Omental fat pad (tissue), 4 donors: ENCODE measurements at places on chromosomes 13 and 19.

- DNase-seq, result no peak
These were observed 45.6 kb downstream of the CEBPG start for GRCh38 chr19:33418871-33419787.

DNA sequence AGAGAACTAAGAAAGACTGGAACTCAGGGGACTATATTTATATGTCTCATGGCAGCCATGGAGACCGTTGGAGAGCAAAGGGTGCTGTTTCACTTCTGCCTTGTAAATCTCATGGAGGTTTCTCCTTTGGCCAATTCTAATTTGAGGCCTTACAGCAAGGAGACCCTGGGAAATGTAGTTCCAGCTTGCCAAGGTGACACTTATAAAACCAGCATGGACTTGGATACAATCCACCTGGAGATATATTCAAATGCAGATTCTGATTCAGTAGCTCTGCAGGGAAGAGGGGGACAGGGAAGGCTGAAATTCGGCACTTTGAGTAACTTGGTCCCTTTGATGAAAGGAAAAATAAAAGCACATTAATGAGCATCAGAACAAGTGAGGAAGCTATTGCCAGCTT lies 90.0 kb downstream of the OXGR1 start:
- DNase-seq, result no peak

DNA sequence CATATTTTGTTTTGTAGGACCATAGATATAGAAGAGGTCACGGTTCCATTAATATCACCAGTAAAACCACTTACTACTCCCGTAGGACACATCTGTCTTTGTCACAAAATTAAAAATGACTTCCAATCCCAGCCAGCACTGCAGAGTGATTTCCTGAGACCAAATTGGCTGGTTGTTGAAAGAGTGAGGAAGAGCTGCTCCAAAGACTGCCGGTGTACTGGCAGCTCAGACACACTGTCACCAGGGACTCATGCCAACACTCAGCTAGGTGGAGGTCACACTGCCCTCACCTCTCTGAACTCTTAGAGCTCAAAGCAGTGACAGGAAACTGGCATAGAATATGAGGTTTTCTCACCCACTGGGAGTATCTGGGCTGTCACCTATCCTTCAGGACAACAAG lies 52.1 kb downstream of the FLT1 start:
- no peak for DNase-seq

DNA sequence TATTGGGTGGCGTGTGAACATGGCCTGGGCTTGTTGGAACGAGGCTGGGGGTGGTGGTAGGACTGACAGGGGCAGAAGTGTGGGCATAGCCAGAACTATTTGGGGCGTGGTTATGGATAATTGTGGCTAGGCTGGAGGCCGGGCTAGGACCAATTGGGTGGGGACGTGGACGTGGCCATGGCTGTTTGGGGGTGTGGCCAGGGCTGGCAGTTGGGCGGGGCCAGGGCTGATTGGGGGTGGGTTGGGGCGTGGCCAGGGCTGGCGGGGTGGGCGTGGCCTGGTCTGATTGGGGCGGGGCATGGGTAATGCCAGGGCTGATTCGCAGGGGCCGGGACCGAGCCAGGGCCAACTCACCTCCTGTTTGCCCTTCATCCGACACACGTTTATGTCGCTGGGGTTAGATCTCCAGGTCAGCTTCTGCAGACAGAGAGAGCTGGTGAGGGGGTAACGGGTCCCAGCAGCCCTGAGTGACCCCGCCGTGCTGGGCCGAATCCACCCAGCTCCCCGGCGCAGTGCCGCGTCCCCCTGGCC lies 2.8 kb downstream of the SEMA6B start:
- no peak for DNase-seq

- no peak for DNase-seq
These were observed 109.9 kb downstream of the COL4A1 start for GRCh38 chr13:110197026-110197425.

DNA sequence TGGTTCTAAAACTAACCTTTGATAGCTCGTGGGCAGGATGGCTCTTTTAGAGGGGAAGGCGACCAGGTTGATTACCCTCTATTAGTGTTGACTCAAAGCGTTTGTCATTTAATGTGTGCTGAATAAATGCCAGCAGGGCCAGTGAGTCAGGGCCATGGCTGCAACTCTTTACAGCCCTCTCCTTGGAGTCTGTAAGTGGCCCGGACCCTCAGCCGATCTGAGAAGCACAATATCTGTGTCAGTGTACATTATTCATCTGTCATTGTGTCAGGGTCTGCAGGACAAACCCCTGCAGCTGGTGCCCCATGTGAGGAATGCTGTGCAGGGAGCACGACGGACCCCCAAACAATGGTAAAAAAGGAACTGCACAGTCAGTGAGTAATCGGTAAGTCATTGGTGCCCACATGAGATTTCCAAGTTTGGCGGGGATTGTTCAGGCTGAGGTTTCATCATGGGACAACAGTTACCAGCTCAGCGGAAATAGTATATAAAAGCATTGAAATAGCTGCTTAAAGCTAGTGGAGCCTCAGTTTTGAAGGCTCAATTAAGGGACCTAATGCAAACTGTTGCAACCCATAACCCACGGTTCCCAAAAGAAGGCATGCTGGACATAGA lies 139.1 kb downstream of the ZNF675 start:
- DNase-seq, result no peak

DNA sequence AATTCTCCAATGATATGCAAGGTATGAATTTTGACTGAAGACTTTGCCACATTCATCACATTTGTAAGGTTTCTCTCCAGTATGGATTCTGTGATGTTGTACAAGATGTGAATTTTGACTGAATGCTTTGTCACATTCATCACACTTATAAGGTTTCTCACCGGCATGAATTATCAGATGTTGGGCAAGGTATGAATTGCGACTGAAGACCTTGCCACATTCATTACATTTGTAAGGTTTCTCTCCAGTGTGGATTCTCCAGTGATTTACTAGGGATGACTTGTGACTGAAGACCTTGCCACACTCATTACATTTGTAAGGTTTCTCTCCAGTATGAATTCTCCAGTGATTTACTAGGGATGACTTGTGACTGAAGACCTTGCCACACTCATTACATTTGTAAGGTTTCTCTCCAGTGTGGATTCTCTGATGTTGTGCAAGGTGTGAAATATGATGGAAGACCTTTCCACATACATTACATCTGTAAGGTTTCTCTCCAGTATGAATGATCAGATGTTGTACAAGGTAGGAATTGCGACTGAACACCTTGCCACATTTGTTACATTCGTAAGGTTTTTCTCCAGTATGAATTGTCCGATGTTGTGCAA lies 24.8 kb downstream of the ZNF83 start:
- no peak for DNase-seq

GRCh38 chr19:19382118-19382517 lies 23.4 kb upstream of the GATAD2A start:
- no peak for DNase-seq

- DNase-seq, result no peak
These were observed 2.1 kb upstream of the ZNF181 start for GRCh38 chr19:34731964-34732363.

- no peak for DNase-seq
These were observed 5.0 kb downstream of the ZNF792 start for GRCh38 chr19:34959021-34959420.

GRCh38 chr19:3617463-3617862 lies 9.1 kb downstream of the CACTIN start:
- DNase-seq, result no peak

- no peak for DNase-seq
These were observed 582 bp upstream of the PTPRH start for GRCh38 chr19:55209693-55210472.

DNA sequence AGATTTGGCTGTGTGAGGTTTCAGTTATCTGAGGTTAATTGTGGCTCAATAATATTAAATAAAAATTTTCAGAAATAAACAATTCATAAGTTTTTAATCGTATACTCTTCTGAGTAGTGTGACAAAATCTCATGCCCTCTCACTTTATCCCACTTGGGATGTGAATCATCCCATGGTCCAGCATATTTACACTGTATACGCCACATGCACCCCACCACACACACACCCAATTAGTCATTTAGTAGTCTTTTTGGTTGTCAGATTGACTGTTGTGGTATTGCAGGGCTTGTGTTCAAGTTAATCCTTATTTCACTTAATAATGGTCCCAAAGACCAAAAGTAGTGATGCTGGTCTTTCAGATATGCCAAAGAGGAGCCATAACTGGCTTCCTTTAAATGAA lies 66.4 kb upstream of the PCDH9 start:
- no peak for DNase-seq

GRCh38 chr19:2703691-2704216 lies 1.3 kb upstream of the GNG7 start:
- DNase-seq, result no peak

- DNase-seq, result no peak
These were observed 11.1 kb downstream of the TNNT1 start for GRCh38 chr19:55137915-55138314.

DNA sequence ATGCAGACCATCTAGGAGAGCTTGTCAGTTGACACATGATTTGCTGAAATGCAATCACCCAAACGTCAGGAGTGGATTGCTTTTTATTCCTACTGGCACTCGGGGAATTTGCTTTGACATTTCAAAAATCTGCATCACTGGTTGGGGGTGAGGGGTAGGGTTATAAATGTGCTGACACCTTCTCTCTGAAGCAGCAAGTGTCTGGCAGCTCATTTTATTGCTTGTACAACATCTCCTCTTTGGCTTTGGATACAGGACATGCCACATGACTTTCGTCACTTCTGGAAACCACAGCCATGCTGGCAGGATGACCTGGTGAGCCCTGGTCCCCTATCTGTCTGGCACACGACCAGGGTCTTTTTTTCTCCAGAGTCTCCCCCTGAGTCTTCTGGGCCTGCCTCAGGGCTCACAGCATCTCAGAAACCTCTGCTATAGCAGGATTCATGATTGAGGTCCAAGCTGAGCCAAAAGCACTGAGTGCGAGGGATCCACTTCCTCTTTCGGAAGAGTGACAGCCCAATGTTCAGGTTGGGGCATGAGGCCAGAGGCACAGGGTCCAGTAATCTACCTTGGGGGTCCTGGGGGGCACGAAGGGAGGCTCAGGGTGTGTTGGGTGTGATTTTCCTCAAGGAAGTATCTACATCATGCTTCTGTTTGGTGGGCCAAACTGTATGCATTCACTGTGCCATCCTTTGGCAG lies 60.1 kb downstream of the HSPH1 start:
- no peak for DNase-seq

DNA sequence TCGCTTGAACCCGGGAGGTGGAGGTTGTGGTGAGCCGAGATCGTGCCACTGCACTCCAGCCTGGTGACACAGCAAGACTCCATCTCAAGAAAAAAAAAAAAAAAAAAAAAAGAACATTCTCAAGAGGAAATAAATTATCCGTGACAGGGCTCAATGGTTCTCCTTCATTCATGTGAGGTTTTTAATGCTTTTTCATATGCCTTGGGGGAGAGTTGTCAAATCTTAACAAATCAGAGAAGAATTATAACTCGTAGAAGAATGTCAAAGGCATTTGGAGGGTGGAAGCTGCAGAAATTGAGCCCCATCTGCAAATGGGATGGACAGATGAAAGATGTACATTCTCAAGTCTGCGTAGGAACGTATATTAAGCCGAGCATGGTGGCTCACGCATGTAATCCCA lies 34.9 kb upstream of the HOMER3 start:
- no peak for DNase-seq

DNA sequence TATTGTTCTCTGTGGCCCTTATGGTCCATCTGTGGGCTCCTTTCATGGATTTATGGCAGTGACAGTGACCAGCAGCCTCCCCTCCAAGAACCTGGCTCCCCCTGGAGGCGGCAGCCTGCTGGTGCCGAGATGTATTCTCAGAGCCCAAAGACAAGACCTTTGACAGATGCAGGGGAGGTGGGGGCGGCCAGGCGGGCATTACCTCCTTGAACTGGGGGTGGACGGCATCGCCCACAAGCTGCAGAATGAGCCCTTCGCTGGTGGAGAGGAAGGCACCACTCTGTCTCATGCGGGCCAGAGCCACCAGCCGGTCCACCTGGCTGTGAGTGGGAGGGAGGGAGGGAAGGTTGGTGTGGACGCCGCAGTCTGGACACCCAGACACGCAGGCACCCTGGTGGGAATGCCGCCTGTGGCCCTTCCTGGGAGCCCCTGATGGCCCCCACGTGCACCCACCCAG lies 6.6 kb downstream of the ISOC2 start:
- no peak for DNase-seq

DNA sequence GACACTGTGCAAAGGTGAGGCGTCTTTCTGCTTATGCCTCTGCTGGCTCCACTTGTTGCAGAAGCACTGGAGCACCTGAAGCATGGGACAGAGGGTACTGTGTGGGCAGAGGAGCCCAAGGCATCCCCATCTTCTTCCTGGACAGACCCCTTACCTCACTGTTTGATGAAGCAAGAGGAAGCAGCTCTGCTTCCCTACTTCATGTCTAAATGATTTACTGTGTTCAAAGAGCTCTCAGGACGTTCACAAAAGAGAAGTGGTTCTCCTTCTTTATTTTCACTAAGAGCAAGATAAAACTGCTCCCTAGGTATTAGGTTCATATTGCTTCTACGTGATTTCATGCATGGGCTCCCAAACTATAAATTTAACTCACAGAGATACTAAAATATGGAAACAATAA lies 1635.4 kb upstream of the SLC10A2 start:
- DNase-seq, result no peak

- DNase-seq, result no peak
These were observed 77.3 kb downstream of the FGF9 start for GRCh38 chr13:21748166-21748565.

- DNase-seq, result no peak
These were observed 940 bp upstream of the DCUN1D2 start for GRCh38 chr13:113491418-113491883.

- no peak for DNase-seq
These were observed 78.9 kb downstream of the TEX26 start for GRCh38 chr13:31011193-31011860.

GRCh38 chr13:73220966-73221720 lies 162.3 kb downstream of the KLF5 start:
- DNase-seq, result no peak

DNA sequence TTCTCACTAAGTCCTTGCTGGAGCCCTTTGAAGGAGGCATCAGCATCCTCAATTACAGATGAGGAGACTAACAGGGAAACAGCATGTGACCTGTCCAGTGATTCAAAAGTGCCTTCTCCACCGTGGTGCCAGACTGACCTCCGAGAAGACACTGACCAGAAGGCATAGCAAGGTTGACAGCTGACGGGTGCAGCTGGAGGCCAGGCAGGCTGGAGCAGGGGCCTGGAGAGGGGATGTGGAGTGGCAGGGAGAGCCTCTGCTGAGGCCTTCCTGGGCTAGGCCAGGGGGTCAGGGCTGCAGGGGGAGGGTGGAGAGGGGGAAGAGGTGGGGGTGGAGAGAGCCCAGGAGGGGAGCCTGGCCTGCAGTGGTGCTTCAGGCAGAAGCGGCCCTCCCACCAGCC lies 66.3 kb downstream of the KCTD15 start:
- DNase-seq, result no peak

GRCh38 chr19:31154021-31154420 lies 195.2 kb downstream of the TSHZ3 start:
- no peak for DNase-seq

- DNase-seq, result peak; percentile 64
These were observed 15.9 kb downstream of the ZNF787 start for GRCh38 chr19:56105090-56105701.

- no peak for DNase-seq
These were observed 294.7 kb downstream of the MYO16 start for GRCh38 chr13:108924134-108924533.
